GM12878 (cell line): ENCODE measurements at places on chromosomes 11 and 22. TPM values are rescaled to one million over a fixed set of nuclear protein-coding genes. Genes with fewer than 3 reads are reported as not detected.

OR5M10 gene
- total RNA-seq: not detected in 2 replicates

OR8U1 gene
- not detected in 2 replicates for total RNA-seq

RIMBP3C gene
- 0.23 and 0.24 TPM in 2 replicates for total RNA-seq

- DNase-seq: no peak
- H3K4me3 ChIP-seq: no peak overlapping the region
- no peaks in the 10 kb centered on the region for H3K36me3 ChIP-seq
- H3K27ac ChIP-seq: no peak overlapping the region
Measured at GRCh38 chr11:65895482-65895981, 4.7 kb downstream of the FOSL1 start.

GRCh38 chr11:86499723-86500129 lies 125.0 kb downstream of the CCDC81 start:
- no peaks in the 10 kb centered on the region for H3K4me1 ChIP-seq
- no peak for DNase-seq
- H3K36me3 ChIP-seq: no peaks in the 10 kb centered on the region
- no peak overlapping the region for H3K4me3 ChIP-seq

- H3K36me3 ChIP-seq: no peaks in the 10 kb centered on the region
- DNase-seq: no peak
- no peak overlapping the region for H3K27ac ChIP-seq
- no peak overlapping the region for H3K4me3 ChIP-seq
- no peaks in the 10 kb centered on the region for H3K27me3 ChIP-seq
Measured at GRCh38 chr11:62020661-62021060, 53.2 kb upstream of the FTH1 start.

- DNase-seq: no peak
- no peaks in the 10 kb centered on the region for H3K36me3 ChIP-seq
- H3K4me1 ChIP-seq: no peaks in the 10 kb centered on the region
- H3K4me3 ChIP-seq: no peak overlapping the region
- no peaks in the 10 kb centered on the region for H3K27me3 ChIP-seq
Measured at GRCh38 chr11:106879832-106880546, 138.3 kb downstream of the GUCY1A2 start.

GRCh38 chr11:3807909-3808860 lies at the start of gene PGAP2:
PGAP2 (plus strand) TSS chr11:3808560; CDS start chr11:3811260, 2,700 bp downstream.
- H3K36me3 ChIP-seq: no peaks in the 10 kb centered on the region; the same call in 1 of the 2 replicates
- no peaks in the 10 kb centered on the region for H3K4me1 ChIP-seq
- H3K4me3 ChIP-seq: peak within 1 kb of the TSS; percentile 92
- H3K27me3 ChIP-seq: no peaks in the 10 kb centered on the region

DNA sequence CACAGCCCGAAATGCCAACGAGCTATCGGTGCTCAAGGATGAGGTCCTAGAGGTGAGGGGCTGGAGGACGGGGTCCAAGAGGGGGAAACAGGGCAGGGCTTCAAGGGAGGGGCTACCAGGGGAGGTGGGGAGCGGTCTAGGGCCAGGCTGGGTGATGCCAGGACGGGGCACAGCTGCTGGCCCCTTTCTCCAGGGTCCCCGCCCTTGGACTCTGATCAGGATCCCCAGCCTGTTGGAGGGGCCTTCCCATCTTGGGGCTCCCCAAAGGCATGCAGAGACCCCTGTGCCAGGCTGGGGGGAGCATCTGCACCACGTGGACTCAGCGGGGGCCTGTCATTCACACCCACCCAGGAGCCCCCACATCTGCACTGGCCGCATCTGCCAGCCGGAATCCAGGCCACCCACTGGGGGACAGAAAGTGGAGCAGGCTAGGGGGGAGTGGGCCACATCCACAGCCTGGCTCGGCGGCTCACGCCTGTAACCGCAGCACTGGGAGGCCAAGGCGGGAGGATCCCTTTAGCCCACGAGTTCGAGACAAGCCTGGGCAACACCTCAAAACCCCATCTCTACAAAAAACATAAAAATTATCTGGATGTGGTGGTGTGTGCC lies 18.9 kb downstream of the EPS8L2 start:
- 0 out of 2 replicates have a peak, but pooled peaks cover 3% of the 10 kb centered on the region for H3K27me3 ChIP-seq
- DNase-seq: no peak
- no peaks in the 10 kb centered on the region for H3K36me3 ChIP-seq
- peak overlapping the region; percentile 58; the same call in 1 of the 2 replicates for H3K4me3 ChIP-seq

GRCh38 chr11:60195923-60196368 lies 13.1 kb upstream of the MS4A6A start:
- peaks cover 24% of the 10 kb centered on the region for H3K4me1 ChIP-seq
- H3K4me3 ChIP-seq: no peak overlapping the region
- no peaks in the 10 kb centered on the region for H3K27me3 ChIP-seq
- H3K27ac ChIP-seq: peak overlapping the region; percentile 44
- peak; percentile 80 for DNase-seq

DNA sequence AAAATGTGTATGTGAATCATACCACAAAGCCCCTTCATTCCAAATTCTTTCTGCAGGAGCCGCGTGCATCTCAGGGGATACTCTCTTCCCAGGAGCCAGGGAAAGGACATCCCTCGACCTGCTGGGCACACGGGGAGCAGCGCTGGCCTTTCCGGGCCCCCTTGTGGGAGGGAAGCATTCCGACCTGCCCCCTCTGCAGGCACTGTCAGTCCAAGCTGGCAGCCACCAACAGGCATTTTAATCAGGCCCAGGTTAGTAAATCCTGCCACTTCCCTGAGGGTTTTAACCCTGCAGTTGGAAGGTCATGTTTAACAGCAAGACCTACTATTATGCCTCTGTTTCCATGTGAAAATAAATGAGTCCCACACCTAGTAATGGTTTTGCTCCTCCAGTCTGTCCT lies 391.5 kb downstream of the SHANK2 start:
- no peaks in the 10 kb centered on the region for H3K36me3 ChIP-seq
- H3K4me3 ChIP-seq: no peak overlapping the region
- no peaks in the 10 kb centered on the region for H3K4me1 ChIP-seq

DNA sequence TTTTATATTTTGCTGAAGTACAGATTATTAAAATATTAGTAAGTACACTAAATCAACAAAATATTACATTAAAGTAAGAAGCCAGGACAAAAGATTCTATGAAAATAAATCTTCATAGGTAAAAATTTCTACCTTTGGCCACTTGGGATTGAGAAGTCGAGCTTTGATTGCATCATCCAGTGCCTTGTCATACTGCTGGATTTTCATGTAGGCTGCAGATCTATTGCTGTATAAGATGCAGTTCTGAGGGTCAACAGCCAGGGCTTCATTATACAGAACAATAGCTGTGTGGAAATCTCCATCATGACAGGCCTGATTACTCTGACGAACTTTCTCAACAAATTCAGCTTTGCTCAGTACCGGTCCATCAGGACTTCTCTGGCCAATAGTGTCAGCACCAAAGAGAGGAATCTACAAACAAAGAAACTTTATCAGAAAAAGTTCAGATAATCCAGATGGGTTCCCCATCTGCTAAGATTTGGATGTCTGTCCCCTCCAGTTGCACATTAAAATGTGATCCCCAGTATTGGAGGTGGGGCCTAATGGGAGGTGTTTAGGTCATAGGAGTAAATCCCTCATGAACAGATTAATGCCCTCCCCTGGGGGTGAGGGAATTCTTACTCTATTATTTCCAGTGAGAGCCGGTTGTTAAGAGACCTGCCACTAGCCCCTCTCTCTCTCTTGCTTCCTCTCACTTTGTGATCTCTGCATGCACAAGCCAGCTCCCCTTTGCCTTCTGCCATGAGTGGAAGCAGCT lies 50.0 kb downstream of the TTC28 start:
- no peaks in the 10 kb centered on the region for H3K27me3 ChIP-seq
- no peaks in the 10 kb centered on the region for H3K36me3 ChIP-seq
- DNase-seq: no peak
- H3K4me1 ChIP-seq: no peaks in the 10 kb centered on the region
- H3K4me3 ChIP-seq: no peak overlapping the region

DNA sequence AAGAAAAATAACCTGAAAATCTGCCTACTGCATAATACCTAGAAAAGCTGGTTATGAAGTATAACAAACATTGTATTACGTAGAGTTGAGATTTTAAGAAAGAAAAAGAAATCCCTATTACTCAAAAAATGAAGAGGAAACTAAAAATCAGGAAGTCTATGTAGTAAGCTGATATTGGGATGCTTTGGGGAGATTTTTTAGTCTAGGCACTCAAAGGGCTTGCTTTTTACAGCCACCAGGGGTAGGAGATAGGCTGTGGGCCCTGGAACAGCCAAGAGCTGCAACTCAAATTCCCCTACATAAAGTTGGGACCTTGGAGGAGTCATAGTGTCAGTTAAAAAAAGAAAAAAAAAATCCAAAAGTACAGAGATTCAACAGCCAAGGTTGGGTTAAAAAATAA lies 90.4 kb downstream of the RELT start:
- H3K27ac ChIP-seq: no peak overlapping the region
- DNase-seq: no peak
- H3K4me3 ChIP-seq: no peak overlapping the region
- peaks cover 3% of the 10 kb centered on the region; the same call in 1 of the 2 replicates for H3K4me1 ChIP-seq

GRCh38 chr22:46957521-46957920 lies 195.1 kb downstream of the TBC1D22A start:
- no peaks in the 10 kb centered on the region; the same call in none of the 2 replicates for H3K36me3 ChIP-seq
- DNase-seq: no peak
- H3K4me3 ChIP-seq: no peak overlapping the region
- H3K27me3 ChIP-seq: no peaks in the 10 kb centered on the region

GRCh38 chr22:21447694-21448402 lies 19.3 kb upstream of the TMEM191C start:
- H3K27me3 ChIP-seq: no peaks in the 10 kb centered on the region
- no peak for DNase-seq
- H3K36me3 ChIP-seq: no peaks in the 10 kb centered on the region; the same call in 1 of the 2 replicates
